ENCODE measurements at places on chromosomes 4 and X.

- no peak for DNase-seq
These were observed 164.5 kb upstream of the ARX start for GRCh38 chrX:25180242-25180641.

GRCh38 chr4:24181005-24181404 is 291.2 kb upstream of the PPARGC1A start:
- DNase-seq = no peak

- DNase-seq = no peak
These were observed 52.0 kb upstream of the ACSL4 start for GRCh38 chrX:109785053-109785452.

DNA sequence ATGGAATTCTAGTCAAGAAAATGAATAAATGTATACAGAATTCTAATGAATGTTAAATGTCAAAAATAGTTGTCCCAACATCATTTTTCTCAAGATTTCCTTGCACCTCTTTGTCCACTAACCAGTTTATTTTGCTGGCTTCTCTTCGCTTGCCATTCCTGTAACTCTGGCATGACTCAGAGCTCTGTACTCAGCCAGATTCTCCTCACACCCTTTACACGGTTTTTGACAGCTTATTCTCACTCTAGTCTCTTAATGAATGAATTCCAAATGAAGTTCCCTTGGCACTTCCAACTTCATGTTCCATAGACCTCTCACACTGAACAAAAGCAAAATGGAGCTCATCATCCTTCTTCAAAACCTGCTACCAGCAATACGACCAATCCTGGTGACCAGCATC is 419.3 kb upstream of the SLIT2 start:
- no peak for DNase-seq

DNA sequence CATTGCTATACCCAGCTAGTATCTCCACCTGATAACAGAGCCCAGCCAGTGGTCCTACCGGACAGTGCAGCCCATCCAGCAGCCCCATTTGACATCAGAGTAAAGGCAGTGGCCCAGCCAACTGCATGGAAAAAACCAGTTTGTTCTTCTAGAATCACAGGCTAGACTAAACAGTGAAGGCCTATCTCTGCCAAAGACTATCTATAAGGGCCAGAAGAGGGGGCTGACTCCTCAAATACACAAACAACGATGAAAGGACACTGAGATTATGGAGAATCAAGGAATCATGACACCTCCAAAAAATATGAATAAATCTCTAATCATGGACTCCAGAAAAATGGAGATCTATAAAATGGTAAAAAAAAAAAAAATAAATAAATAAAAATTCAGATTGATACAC is 546.4 kb upstream of the HTR2C start:
- no peak for DNase-seq

DNA sequence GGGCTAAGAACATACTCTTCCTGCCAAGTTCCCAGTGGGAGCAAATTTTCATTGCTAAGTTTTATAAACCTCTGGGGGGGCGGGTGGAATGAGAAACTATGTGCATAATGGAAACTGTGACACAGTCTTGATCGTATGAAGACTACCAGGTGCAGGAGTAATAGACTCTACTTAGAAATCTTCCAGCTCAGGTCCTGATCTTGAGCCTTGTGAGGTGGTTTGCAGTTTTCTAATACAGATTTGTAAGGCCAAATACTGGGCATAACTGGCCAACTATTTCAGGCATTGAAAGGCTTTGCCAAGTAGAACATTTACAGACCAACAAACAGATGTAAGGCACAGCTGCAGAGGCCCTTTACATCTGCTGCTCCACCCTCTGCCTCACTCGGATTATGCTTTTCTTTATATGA is 89.7 kb upstream of the CBR4 start:
- no peak for DNase-seq

- DNase-seq = no peak
These were observed 965.1 kb upstream of the HS3ST1 start for GRCh38 chr4:12393631-12394262.

GRCh38 chrX:129661369-129661768 is 6.6 kb upstream of the APLN start:
- no peak for DNase-seq

- no peak for DNase-seq
These were observed 291.8 kb downstream of the ARHGAP10 start for GRCh38 chr4:148023512-148024181.

DNA sequence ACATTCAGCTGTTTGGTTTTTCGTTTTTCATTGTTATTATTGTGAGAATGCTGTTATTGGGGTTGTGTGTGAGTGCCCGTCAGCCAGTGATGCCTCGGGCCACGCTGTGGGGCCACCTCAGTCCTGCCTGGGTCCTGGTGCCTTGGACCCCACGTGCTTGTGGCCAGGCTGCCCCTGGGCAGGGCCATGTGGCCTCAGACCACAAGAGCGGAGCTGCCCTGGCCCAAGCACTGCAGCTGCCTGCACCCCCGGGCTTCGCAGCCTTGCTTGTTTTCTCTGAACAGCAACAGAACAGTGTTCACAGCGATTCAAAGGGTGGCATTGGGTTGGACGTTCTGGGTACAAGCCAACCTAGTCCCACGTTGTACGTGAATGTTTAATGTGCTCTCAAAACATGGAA is 56.9 kb downstream of the CPLX1 start:
- DNase-seq = no peak

- DNase-seq = no peak
These were observed 790.1 kb downstream of the TECRL start for GRCh38 chr4:63618883-63619718.

- DNase-seq = no peak
These were observed 58.0 kb downstream of the SH3BGRL start for GRCh38 chrX:81259714-81260395.

DNA sequence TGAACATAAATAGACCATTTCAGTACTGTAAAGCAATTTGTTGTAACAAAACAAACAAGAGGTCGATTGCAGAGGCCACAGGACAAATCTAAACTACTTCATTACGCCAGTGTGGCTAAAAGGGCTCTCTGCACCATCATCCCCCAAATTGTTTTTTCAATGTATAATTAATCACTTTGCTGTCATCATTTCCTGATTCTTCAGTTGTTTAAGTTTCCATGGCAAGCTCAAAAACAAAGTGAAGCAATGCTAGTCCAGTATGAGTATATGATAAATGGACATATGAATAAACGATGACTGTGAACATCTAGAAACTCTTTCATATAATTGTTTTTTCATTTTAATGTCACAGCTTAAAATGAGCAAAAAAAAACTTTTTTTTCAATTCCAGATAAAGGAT is 235.4 kb upstream of the FGF13 start:
- no peak for DNase-seq

DNA sequence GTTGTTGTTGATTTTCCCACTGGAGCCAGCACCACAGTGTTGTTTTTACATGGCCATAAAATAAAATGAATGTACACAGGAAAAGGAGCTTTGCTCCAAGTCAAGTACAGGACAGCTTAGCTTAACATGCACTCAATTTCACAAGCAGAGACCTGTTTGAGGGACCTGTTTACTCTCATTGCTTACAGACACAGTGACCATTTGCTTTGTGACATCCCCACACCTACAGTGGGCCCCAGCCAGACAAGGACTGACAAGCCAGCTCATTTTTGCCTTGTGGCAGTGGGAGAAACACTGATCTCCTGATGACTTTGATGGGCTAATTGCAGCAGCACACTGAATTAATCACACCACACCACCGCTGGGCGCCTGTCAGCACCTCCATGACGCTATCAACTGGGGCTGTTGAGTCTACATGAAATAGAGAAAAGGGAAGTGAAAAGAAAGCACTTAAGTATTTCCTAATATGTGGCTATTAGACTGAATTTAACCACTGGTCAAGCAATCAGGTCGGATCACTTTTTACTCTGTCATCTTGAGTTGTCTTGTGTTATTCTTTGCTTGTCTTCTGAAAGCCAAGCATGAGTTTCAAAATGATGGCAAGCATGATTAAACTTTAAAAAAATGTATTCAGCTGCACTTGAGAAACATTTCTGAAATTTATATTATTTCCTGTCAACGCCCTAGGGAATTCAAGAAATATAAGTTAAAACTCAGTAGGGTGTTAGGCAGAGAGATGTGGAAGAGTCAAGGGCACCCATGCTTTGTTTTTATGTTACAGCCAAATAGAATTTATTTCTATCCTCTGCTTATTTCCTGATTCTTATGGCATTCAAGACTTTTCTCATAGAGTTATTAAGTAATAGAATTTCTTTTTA is 557.7 kb downstream of the RAB28 start:
- DNase-seq = no peak

DNA sequence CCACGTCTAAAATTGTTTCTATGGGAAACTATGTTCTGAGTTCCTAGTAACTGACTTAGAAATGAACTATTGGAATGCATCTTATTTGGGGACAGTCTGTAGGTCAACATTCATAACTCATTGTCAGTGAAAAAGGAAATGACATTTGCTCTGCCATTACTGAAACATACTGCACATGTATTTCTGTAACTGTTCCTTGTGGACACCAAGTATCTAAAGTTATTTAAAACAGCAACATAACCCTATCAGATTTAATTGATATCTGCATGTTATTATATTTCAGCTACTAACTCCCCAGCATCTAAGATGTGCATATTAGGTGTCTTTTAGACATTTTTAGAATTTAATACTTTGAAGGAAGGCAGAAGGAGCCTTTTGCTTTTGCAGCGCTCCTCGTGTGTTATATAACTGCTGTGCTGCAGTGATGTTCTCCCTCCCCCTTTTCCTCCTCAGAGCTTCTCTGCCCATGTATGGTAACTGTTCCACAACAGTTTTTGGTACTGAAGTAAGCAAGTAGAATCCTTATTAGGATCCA is 37.2 kb upstream of the TMEM131L start:
- no peak for DNase-seq

- no peak for DNase-seq
These were observed 4.2 kb upstream of the OTUD5 start for GRCh38 chrX:48961585-48962091.

DNA sequence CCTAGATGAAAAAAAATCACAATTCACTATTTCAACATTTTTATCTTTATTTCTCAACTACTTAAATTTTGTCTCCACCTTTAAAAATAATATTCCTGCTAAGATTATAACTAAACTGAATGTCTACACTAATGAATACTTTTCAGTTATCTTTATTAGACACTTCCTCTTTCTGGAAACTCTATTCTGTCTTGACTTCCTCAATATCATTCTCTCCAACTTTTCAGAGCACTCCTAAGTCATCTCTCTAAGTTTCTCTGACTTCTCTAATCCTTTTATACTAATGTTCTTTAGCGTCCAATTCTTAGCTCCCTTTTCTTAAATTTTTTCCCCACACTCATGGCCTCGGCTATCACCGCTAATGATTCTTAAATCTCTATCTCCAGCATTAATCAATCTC is 374.2 kb downstream of the FBXO8 start:
- no peak for DNase-seq

DNA sequence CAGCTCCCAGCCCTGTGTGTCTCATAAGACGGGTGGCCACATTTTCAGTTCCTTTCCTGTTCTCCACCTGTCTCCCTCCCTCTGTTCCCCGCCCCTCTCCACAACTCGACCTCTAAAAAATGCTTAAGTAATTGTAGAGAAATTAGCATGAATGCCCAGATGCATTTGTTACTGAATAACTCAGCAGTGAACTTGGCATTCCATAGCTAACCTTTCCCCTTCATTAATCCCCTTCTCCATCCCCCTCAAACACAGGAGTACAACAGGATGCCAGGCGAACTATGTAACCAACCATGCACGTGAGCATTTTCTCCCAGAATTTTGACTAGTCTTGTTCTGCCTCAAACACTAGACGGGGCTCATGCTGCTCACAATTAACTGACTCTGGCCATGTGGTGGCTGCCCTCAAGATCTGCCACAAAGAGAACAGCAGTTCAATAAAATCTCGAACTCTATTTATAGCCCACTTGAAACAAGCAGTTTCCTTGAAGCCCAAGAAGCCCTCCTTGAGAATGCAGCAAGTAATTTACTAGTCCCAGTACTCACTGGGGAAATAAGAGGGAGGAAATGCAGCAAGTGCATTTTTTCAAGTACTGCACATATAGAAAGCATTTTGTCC is 351.2 kb downstream of the ARHGAP24 start:
- no peak for DNase-seq

DNA sequence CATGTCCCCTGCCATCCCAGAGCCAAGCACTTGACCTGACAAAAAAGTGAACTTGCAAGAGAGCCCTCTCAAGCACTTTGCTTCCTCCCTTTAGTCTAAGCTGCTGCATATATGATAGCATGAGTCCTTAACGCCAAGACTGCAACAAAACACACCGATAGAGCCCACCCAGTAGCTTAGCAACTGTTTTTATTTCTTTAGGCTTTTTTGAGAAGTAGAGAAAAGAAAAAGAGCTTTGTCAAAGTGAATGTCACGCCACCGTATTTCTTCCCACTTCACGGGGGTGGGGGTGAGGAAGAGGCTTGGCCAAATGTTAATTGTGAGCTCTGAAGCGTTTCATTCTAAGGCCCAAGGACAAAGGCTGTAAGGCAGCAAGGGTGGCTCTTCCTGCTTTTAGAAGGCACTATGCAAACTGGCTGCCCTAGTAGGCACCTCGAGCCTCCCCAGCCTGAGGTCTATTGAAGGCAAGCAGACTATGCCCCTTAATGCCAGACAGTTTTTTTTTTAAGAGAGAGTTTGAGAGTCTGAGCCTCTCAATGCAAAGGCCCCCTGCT is 138.6 kb downstream of the HS6ST2 start:
- DNase-seq = no peak

DNA sequence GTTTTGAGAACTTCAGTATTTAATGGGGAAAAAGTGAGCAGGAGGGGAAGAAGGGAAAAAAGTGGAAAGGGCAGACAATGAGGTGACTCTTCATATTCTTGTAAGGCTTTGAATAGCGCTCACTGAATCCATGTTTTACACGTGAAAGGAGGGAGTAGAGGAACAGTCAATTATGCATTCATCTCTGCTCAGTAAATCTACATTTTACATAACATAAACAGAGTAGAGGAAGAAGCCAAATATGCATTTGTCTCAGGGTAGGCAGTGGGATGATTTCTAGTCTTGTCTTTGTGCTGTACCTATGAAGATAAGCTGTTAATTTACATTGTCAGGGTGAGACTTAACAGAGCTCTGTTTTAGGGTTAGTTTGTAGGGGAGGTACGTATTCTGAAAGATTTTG is 19.4 kb upstream of the ELF2 start:
- no peak for DNase-seq

- DNase-seq = no peak
These were observed 11.0 kb downstream of the SH3BP2 start for GRCh38 chr4:2803624-2804448.

GRCh38 chr4:176090115-176090514 is 24.5 kb downstream of the WDR17 start:
- DNase-seq = no peak

- DNase-seq = no peak
These were observed 78.2 kb downstream of the IL21 start for GRCh38 chr4:122542411-122543236.

DNA sequence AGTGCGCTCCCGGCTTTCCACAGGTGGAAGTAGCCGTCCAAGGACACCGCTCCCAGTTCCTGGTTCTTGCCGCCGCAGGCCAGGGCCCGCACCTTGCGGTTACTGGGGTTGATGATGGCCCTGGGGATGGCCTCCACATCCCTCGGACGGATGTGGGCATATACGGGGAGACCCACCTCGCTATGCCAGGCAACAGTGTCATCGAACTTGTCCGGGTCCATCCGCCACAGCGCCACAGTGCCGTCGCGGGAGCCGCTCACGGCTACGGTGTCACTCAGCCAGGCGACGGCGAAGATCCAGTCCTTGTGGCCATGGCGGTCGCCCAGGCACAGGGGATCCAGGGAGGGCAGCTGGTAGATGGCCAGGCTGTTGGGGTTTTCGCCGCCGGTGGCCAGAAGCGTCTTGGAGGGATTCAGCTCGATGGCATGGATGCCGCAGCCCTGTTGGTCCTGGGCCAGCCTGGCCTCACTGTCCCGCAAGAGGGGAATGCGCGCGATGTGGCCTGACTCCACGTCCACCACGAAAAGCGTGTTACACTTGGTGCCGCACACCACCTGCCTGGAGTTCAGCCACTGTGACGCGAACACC is 795 bp downstream of the DCAF12L1 start:
- no peak for DNase-seq

Data from activated T-cell treated with anti-CD3 and anti-CD28 coated beads, Interleukin-2, amount 50 U/mL, for 4 hours (primary cell).